ENCODE measurements at places on chromosomes 2 and 18. TPM values are rescaled to one million over a fixed set of nuclear protein-coding genes. Genes with fewer than 3 reads are reported as not detected.

GNLY gene
- 3.7 TPM for total RNA-seq

LRRTM1 gene
- total RNA-seq: not detected

SOCS6 gene
- total RNA-seq: 17.7 TPM

GPD2 gene
- total RNA-seq: 35.7 TPM

MAB21L4 gene
- total RNA-seq: not detected

SUCLG1 gene
- total RNA-seq: 91.1 TPM

DCDC2C gene
- total RNA-seq: not detected

SLC9A4 gene
- total RNA-seq: not detected

MARCHF4 gene
- total RNA-seq: not detected

NOL4 gene
- not detected for total RNA-seq

PELI1 gene
- 47.4 TPM for total RNA-seq

IL1A gene
- not detected for total RNA-seq

SCN1A gene
- not detected for total RNA-seq

CIDEA gene
- total RNA-seq: 138 TPM

G6PC2 gene
- 0.35 TPM for total RNA-seq

NOP58 gene
- 60.1 TPM for total RNA-seq

ERMN gene
- 0.32 TPM for total RNA-seq

CHRND gene
- not detected for total RNA-seq

GPR39 gene
- total RNA-seq: 1.3 TPM

KCNK3 gene
- total RNA-seq: 1.9 TPM

GKN1 gene
- not detected for total RNA-seq

RETREG2 gene
- total RNA-seq: 68.1 TPM

ROCK1 gene
- total RNA-seq: 61.8 TPM

SIX3 gene
- total RNA-seq: not detected

NYAP2 gene
- total RNA-seq: not detected

MBD5 gene
- 28.1 TPM for total RNA-seq

ADRA2B gene
- total RNA-seq: 1.2 TPM

CACNB4 gene
- total RNA-seq: 1.7 TPM

SPP2 gene
- not detected for total RNA-seq

RGPD4 gene
- not detected for total RNA-seq

SERPINB4 gene
- total RNA-seq: not detected

PSMA8 gene
- not detected for total RNA-seq

AOX1 gene
- total RNA-seq: 220 TPM

DGKD gene
- total RNA-seq: 67.2 TPM

WBP1 gene
- total RNA-seq: 45.5 TPM

RESP18 gene
- not detected for total RNA-seq

CXCR4 gene
- total RNA-seq: 13.2 TPM

CHRNG gene
- not detected for total RNA-seq

ARHGEF4 gene
- total RNA-seq: 9.4 TPM

CD28 gene
- 15.7 TPM for total RNA-seq

RRM2 gene
- 0.22 TPM for total RNA-seq

BMP10 gene
- not detected for total RNA-seq

RASGRP3 gene
- total RNA-seq: 16.1 TPM
